Astrocyte (in vitro differentiated cells and primary cell): ENCODE measurements at places on chromosomes 7 and 10. TPM values are rescaled to one million over a fixed set of nuclear protein-coding genes. Genes with fewer than 3 reads are reported as not detected.

- peak; percentile 86 for DNase-seq
- peaks cover 14% of the 10 kb centered on the region for H3K4me1 ChIP-seq
- H3K36me3 ChIP-seq = no peaks in the 10 kb centered on the region
- H3K4me3 ChIP-seq = no peak overlapping the region
- H3K27me3 ChIP-seq = no peaks in the 10 kb centered on the region
Observed at GRCh38 chr7:98329791-98330373, 48.4 kb downstream of the BRI3 start.

DNA sequence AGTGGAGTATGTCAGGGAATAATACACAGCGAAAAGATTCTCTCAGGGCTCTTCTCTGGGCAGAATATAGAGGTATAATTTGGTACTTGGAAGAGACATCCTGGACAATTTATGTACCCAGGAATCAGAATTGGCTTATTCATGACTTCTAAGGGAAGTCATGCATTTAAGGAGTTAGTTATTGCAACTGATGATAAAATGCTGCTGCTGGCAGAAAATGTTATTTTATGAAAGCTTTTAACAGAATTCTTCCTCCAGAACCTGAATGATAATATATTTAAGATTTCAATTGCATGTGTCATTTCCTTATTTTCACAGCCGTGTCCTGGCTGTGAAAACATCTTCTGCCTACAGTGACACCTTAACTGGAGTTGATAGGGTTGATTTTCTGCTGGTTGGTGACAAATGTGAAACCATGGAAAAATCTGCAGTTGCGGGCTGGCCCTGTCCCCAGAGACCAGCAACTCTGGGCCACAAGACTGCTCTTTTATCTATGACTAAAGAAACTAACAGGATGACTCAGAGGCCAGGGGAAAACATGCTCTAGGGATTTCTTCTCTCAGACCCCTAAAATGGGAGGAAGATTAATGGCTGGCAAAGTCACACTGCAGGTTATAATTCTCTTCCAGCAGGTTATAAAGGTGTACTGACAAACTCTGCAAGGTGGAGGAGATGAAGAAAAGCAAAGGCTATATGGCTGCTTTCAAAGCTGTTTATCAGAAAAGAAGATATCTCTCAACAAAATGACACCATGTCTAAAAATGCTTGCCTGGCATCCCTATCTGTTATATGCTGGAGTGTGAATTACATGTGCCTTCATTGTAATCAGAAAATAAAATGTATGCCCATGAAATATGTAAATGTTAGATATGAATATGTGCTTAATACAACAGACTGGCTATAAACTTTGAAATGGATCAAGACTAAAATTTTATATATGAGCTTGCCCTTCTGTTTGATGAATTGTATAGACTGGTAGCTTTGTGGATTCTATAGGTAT lies 12.1 kb upstream of the TRUB1 start:
- peak; percentile 83 for DNase-seq
- peaks cover 14% of the 10 kb centered on the region for H3K4me1 ChIP-seq
- no peaks in the 10 kb centered on the region for H3K27me3 ChIP-seq

GRCh38 chr10:132413226-132414205 lies 16.5 kb downstream of the PWWP2B start:
- H3K27me3 ChIP-seq = no peaks in the 10 kb centered on the region
- no peak for DNase-seq
- no peaks in the 10 kb centered on the region for H3K36me3 ChIP-seq
- H3K4me3 ChIP-seq = no peak overlapping the region

DNA sequence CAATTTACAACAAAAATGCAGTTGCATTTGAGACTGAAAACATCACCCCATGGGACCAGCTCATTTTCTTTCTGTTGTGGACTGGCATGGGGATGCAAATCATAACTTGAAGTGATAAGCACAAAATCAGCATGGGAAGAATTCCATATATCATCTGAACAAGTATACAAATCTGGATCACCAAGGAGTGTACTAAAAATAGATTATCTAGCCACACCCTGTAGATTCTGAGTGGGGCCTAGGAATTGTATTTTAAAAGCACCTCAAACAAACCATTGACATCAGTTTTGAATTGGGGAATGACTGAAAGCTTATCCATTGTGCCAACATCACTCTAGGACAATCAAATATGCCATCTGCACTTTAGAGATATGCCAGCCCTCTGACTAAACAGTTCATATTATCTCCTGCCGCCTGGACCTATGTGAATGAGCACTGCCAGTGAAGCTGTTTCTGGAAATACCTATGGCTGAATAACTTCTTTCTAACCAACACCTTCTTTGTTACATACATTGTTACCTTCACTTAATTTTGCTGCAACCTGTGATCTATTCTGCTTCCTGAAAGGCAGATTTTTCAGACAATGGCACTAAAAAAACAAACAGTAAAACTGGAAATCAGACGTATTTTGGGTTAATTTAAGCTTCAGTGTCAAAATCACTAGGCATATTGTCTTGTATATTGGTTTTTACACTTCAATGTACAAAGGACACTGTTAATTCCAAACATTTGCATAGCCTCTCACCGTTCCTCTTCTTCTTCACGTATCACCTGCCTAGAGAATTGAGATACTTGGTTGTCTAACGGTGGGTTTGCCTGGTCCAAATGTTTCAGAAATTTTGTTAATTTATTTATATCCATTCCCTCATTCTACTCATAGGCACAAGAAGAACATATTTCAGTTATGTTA lies 42.4 kb upstream of the HGF start:
- no peak for DNase-seq
- H3K4me3 ChIP-seq = no peak overlapping the region
- H3K4me1 ChIP-seq = no peaks in the 10 kb centered on the region
- no peak overlapping the region for H3K27ac ChIP-seq
- no peaks in the 10 kb centered on the region for H3K36me3 ChIP-seq

GRCh38 chr7:74282748-74283459 lies 6.3 kb upstream of the CLIP2 start:
- peaks cover 15% of the 10 kb centered on the region for H3K4me1 ChIP-seq
- H3K4me3 ChIP-seq = no peak overlapping the region
- H3K27me3 ChIP-seq = no peaks in the 10 kb centered on the region
- H3K36me3 ChIP-seq = no peaks in the 10 kb centered on the region

GRCh38 chr10:61784354-61785133 lies 117.0 kb upstream of the ARID5B start:
- peaks cover 30% of the 10 kb centered on the region for H3K4me1 ChIP-seq
- H3K27me3 ChIP-seq = no peaks in the 10 kb centered on the region
- no peaks in the 10 kb centered on the region for H3K36me3 ChIP-seq

DNA sequence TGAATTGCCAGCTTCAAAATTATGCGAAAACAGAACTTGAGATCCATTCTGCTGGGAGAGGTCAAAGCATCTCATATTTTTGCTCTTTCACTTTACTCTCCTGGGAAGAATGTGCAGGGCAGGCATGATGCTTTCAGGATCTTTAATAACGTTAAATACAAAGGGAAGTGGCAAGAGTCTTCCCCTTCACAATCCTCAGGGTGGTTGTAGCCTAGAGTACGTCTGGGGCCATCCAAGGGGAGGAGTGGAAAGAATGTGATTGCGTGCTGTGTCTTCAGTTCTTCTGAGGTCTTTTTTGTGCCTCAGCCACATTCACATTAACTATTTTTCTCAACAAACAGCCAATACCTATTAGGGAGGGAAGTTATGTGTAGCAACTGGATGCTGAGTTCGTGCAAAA lies 207.3 kb downstream of the HGF start:
- no peak overlapping the region for H3K4me3 ChIP-seq
- H3K36me3 ChIP-seq = no peaks in the 10 kb centered on the region
- no peaks in the 10 kb centered on the region for H3K27me3 ChIP-seq
- DNase-seq = no peak

- no peak overlapping the region for H3K27ac ChIP-seq
- peaks cover 23% of the 10 kb centered on the region for H3K4me1 ChIP-seq
- no peaks in the 10 kb centered on the region for H3K27me3 ChIP-seq
- no peak overlapping the region for H3K4me3 ChIP-seq
- no peak for DNase-seq
Observed at GRCh38 chr10:113096128-113096996, 146.3 kb downstream of the TCF7L2 start.

DNA sequence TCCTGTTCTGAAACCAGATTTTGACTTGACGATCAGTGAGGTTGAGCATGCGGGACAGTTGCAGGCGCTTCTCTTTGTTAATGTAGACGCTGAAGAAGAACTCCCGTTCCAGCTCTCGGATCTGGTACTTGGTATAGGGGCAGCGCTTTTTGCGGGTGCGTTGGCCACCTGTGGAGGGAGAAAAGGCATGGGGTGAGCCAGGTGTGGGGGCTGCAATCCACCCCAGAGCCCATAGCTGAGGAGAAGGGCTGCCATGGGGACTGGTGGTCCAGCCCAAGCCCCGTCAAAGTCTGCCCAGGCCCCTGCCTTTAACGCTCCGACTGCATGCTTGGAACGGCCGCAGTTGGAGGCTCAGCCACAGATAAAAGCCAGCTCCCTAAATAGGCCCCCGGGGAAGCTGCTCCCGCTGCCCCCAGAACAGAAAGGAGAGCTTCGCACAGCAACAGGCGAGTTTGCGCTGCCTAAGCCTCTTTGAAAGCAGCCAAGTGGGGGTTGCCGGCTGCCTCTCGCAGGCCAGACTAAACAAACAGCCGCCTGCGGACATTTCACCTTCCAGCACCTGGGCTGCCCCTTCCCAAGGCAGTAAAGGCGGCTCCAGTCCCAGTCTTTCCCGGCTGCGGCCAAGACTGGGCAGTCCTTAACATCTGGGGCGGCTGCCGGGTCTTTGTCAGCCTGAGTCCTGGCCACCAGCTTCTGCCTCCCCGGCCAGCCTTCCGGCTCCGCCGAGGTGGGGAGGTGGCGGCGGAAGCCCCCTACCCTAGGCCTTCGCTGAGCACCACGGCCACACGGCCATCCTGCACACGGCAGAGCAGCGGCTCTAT lies 2.0 kb downstream of the HOXA11 start:
- peaks cover 7% of the 10 kb centered on the region for H3K4me1 ChIP-seq
- H3K36me3 ChIP-seq = no peaks in the 10 kb centered on the region
- DNase-seq = no peak
- H3K27ac ChIP-seq = no peak overlapping the region

INPP5A gene
- total RNA-seq = 29.2 and 39.1 TPM in 2 replicates

DNA sequence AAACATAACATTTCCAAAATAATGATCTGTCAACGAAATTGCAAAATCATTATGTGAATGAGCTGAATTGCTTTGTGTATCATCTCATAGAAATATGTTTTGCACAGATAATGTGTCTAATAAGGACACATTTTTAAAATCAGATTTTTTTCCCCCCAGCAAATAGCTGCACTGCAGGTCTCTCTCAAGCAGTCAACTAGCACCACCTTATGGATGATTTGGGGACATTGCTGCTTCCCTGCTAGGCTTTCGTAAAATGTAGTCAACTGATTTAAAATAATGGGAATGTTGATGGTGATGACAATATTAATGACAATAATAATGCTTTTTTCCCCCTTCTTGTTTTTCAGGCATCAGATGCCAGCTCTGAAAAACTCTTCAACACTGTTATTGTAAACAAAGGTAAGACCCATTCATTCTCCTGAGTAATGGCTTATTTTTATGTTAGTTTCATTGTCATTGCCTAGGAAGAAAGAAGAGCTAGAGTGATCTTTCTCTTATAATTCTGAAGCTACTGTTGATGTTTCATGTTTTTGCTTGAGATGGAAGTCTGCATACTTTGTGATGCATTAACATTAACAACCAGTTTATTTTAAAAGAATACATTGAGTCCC lies 433.6 kb upstream of the GALNT17 start:
- peaks cover 3% of the 10 kb centered on the region for H3K4me1 ChIP-seq
- DNase-seq = peak; percentile 46
- no peak overlapping the region for H3K4me3 ChIP-seq
- H3K27me3 ChIP-seq = no peaks in the 10 kb centered on the region
- H3K36me3 ChIP-seq = peaks cover 10% of the 10 kb centered on the region

DNA sequence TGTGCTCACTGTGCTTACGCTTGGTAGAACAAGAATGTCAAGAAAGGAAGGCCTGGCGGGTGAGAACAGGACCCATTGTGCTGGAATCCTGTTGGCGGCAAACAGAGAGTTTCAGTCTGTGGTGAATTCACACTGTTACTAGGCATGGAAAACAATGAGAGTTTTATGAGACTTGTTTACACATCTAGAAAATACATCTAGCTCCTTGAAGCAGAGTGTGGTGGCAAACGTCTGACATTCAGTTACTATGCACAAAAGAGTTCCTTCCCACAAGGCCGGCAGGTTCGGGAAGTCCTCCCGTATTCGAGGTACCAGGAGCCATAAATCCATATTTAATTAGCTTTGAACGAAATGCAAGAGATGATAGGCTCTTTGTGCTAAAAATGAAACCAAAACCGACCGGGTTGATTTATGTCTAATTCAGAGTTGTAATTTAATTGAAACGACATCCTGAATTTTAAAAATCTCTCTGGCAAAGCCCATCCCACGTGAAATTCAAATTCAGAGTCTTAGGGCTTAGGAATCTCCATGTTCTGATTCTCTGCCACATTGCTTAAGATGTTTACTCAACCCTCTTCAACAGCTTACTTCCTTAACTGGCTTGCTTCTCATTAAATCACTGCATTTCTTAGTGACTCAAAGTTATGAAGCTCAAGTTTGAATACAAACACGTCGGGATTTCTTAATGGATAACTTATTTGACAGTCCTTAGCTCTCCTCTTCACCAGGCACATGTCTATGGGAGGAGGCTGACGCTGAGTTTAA lies 299.9 kb upstream of the PITRM1 start:
- H3K36me3 ChIP-seq = no peaks in the 10 kb centered on the region
- H3K4me1 ChIP-seq = peaks cover 33% of the 10 kb centered on the region
- peak overlapping the region; percentile 34 for H3K4me3 ChIP-seq
- no peaks in the 10 kb centered on the region for H3K27me3 ChIP-seq
- DNase-seq = peak; percentile 75

DNA sequence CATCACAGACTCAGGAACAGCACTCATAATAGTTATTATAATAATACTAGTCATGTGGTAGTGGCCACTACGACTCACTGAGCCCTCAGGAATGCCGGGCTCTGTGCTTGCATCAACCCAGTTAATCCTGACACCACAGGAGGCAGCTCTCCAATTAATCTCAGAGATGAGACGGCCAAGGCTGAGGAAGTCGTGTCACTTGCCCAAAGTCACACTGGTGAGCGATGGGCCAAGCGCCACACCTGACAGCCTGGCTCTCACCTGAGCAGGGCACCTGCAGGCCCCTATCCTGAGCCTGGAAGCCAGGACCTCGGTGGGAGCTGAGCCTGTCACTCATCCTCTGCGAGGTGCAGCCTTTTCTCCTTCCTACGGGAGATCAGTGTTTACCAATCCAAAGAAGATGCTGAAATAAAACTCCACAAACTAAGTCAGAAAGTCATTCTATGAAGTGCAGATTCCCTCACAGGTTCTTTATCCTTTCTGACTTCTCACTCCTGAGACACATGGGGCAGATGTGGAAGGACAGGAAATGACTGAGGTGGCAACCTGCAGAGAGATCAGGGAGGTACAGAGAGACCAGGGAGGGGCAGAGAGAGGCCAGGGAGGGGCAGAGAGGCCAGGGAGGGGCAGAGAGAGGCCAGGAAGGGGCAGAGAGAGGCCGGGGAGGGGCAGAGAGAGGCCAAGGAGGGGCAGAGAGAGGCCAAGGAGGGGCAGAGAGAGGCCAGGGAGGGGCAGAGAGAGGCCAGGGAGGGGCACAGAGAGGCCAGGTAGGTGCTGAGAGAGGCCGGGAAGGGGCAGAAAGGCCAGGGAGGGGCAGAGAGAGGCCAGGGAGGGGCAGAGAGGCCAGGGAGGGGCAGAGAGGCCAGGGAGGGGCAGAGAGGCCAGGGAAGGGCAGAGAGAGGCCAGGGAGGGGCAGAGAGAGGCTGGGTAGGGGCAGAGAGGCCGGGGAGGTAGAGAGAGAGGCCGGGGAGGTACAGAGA lies 38.5 kb downstream of the VIPR2 start:
- no peak for DNase-seq
- no peaks in the 10 kb centered on the region for H3K36me3 ChIP-seq
- no peak overlapping the region for H3K27ac ChIP-seq
- no peak overlapping the region for H3K4me3 ChIP-seq
- no peaks in the 10 kb centered on the region for H3K4me1 ChIP-seq

KIF11 gene
- total RNA-seq = 2.8 and 4.7 TPM in 2 replicates
